ENCODE measurements at places on chromosomes 1 and 21.

- DNase-seq = no peak
These were observed 69.8 kb upstream of the DIRAS3 start for GRCh38 chr1:68120136-68120791.

DNA sequence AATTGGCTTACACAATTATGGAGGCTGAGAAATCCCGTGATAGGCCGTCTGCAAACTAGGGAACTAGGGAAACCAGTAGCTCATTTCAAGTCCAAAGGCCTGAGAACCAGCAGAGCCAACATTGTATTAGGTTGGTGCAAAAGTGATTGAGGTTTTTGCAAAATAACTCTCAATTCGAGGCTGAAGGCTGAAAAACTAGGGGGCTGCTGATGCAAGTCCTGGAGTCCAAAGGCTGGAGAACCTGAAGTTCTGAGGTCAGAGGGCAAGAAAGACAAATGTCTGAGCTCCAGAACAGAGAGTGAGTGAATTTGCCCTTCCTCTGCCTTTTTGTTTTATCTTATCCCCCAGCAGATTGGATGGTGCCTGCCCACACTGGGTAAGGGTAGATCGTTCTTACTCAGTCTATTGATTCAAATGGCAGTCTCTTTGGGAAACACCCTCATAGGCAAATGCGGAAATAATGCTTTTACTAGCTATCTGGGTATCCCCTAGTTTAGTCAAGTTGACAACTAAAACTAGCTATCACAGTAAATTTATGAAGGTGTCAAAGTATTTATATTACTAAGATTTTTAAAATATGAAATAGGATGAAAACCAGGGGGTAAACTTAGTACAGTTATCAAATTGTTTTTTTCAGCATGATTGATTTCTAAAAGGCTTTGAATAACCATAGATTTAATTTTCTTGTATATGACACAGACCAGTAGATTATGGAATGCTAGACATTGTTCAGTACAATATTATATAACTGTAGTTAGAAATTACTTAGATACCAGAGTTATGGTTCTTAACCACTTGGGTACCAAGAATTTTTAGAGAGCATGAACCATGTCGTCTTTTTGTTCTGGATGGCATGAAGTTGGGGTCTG lies 15.4 kb downstream of the RABGAP1L start:
- DNase-seq = no peak

DNA sequence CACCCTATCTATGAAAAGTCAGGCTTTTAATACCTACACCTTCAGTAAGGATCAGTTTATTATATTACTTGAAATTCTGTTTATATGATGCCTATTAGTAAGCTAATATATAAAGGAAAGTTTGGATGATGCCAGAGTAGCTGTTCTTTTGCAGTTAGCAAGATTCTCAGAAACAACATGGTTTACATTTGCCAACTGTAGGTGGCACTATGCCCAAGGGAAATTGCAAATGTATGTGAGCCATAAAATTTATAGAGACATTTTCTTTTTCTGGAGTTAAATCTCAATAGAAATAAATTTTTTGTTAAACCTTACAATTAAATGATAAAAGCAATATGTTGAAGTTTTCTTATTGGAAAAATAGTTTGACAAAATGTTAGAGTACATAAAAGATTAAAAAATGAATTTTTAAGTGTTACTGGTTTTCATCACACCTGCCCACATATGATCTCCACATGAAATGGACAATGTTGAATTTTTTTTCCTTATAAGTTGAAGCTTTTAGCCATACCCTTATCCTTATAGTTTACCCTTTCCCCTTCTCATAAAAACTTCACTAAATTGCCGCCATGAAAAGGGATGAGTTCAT lies 32.1 kb upstream of the EPHX4 start:
- no peak for DNase-seq

DNA sequence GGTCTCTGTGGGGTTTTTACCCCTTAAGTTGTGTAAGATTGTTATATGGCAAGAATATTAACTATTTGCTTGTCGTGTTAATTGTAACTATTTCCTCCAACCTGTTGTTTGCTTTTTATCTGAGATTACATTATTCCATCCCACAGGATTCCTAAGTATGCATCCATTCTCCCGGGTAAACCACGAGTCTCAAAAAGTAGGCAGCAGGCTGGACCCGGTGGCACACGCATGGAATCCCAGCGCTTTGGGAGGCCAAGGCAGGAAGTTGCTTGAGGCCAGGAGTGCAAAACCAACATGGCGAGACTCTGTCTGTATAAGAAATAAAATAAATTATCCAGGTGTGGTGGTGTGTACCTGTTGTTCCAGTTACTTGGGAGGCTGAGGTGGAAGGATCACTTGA lies 12.6 kb upstream of the RSPO1 start:
- DNase-seq = no peak

- DNase-seq = no peak
These were observed 52.8 kb downstream of the PTGER3 start for GRCh38 chr1:70994753-70995268.

GRCh38 chr1:170168265-170168664 lies 22.5 kb downstream of the NTMT2 start:
- DNase-seq = no peak

DNA sequence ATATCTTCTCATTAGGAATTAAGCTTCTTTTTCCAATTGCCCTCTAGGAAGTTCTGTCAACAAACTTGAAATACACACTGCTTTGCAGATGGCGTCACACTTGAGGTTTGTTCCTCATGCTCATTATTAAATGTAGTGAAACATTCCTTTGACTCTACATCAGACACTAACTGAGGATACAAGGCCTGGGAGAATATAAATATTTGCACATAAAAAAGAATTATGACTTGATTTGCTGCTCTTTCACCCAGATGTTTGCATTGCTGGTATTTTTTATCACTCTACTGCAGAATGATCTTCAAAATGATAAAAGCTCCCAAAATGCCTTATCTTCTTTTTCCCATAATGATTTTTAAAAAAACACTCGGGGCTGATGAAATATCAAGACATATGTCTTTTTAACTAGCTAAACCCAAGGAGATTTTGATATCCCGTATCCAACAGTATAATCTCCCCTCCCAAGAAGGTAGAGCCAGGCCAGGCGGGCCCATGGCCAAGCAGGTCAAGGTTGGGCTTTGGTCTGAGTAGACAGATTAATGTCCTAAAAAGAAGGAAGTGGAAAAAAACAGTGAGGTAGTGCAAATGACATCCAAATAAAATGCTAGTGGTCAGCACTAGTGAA lies 264.6 kb downstream of the HHIPL2 start:
- no peak for DNase-seq

- no peak for DNase-seq
These were observed 177.7 kb upstream of the RAB4A start for GRCh38 chr1:229093238-229093540.

DNA sequence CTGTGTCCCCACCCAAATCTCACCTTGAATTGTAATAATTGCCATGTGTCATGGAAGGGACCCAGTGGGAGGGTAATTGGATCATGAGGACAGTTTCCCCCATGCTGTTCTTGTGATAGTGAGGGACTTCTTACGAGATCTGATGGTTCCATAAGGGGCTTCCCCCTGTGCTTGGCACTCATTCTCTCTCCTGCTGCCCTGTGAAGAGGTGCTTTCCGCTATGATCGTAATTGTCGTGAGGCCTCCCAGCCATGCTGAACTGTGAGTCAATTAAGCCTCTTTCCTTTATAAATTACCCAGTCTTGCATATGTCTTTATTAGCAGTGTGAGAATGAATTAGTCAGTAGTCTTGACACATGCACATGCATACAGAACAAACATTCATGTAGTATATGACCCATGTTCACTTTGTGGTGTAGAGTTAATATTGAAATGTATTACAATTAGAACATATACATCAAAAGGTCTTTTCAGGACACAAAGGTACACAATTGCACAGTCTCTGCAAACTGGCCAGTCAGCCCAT lies 16.9 kb upstream of the IFI16 start:
- DNase-seq = no peak

All from esophagus squamous epithelium (tissue), 5 donors.